Activated naive CD8-positive, alpha-beta T cell treated with anti-CD3 and anti-CD28 coated beads, Interleukin-2, amount 10 ng/mL, durations not matched to agents 7 days and 5 days (primary cell): ENCODE measurements at places on chromosomes 6 and 20. TPM values are rescaled to one million over a fixed set of nuclear protein-coding genes. Genes with fewer than 3 reads are reported as not detected.

DNA sequence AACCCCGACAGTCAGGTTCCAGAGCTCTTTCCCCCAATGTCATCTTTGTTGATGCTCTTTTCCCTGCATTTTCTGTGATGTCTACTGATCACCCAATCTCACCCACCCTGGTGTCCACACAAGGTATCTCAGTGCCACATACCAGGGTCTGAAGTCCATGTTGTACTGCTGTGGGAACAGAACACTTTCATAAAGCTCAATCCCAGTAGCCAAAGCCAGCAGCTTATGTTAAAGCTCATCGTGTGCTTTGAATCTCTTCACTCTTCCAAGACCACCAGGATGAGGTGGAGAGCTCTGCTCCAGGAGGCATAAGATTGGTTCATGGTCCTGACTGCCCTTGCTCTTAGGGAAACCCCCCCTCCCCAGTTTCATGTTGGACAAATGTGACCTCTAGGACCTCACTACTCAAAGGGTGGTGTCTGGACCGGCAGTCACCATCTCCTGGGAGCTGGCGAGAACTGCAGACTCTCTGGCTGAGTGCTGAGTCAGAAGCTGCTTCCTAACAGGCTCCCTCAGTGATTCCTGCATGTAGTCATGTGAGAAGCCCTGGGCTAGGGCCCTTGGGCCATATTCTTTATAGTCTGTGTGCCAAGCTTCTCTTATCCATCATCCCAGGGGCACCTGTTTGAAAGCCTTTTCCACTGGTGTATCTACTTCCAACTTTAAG lies 13.4 kb upstream of the CPNE5 start:
- no peak for DNase-seq

GRCh38 chr6:4808396-4808795 lies 32.2 kb downstream of the CDYL start:
- no peak for DNase-seq

DNA sequence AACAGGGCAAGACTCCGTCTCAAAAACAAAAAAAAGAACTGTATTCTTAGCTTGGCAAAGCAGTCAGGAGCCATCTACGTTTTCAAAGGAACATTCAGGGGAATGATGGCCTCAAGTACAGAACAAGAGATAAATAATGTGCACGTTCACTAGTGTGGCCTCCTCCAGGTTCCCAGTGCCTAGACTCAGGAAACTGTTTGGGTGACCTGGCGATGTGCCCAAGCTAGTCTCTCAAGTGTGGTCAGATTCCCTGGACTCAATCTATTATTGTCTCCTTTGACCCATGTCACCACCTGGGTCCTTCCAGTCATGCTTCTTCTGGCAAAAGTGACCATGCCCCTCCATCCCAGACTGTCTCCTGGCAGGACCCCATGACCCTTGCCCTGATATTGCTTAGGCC lies 23.7 kb downstream of the TRAF3IP2 start:
- no peak for DNase-seq

- DNase-seq: no peak
These were observed 356.0 kb downstream of the BMP2 start for GRCh38 chr20:7123457-7123856.

- peak; percentile 53 for DNase-seq
These were observed 7.7 kb upstream of the ZNF334 start for GRCh38 chr20:46520976-46521579.

DNA sequence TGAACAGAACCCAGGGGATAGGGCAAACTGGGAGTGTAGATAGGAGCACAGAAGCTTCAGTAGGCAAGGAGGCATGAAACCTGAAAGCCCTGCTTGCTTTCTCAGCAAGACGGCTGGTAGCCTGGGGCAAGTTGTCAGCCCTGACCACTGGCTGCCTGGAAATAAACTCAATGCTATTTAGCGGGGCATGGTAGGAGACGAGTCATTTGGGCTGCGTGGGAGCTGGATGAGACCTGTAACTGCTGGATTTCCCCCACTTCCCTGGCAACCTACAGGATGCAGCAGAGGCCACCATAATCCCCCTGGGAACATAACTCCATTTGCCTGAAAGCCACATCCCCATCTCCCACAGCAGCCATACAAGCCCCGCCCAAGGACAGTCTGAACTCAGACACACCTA lies 332.6 kb upstream of the TBX18 start:
- no peak for DNase-seq

DNA sequence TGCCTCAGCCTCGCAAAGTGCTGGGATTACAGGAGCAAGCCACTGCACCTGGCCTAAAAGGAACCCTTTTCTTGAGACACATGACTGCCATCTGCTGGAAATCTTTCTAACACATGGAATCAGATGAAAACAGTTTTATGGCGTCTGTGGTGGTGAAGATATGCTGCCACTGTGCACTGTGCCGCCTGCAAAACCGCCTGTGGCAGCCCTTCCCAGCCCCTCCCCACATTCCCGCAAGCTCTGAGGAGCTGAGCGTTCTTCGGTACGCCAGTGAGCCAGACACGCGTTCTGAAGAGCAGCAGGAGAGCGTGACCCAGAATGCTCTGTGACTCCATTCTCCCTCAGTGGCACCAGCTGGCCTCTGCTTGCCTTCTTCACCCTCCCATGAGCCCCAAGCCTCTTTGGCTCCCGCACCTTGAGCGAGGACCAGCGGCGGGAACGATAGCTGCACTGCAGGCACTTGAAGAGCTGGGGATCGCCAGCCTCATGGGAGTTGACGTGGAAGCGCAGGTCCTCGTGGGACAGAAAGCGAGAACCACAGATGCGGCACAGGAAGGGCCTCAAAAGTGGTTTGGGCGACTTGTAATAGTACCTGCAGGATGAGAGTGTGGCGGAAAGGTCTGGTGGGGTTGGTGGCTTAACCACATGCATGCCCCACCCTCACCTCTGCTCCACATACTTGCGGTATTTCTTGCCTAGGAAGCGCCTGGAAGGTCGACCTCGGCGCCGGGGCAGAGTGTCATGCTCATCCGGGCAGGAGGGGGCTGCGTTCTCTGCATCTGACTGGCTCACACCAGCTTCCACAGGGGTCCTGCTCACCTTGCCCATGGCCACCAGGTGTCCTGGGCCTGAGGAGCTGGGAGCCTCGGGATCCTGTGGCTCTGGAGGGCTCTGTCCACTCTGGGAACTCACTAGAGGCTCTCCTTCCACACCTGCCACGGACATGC lies 8.7 kb downstream of the ZNF335 start:
- no peak for DNase-seq

- DNase-seq: no peak
These were observed 50.7 kb upstream of the TNFRSF21 start for GRCh38 chr6:47360388-47360787.

DNA sequence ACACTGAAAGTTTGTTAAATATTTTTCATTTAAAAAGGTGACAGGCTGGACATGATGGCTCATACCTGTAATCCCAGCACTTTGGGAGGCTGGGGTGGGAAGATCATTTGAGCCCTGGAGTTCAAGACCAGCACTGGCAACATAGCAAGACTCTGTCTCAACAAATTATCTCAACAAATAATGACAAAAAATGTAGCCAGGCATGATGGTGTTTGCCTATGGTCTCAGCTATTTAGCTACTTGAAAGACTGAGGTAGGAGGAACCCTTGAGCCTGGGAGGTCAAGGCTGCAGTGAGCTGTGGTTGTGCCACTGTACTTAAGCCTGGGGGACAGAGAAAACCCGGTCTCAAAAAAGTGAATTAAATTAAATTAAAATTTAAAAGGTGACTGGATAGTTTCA lies 56.0 kb upstream of the C6orf118 start:
- no peak for DNase-seq

GRCh38 chr6:157323966-157324300 lies 614 bp upstream of the TMEM242 start:
- DNase-seq: peak; percentile 60

GRCh38 chr20:20225325-20226043 lies 142.4 kb upstream of the INSM1 start:
- no peak for DNase-seq

DNA sequence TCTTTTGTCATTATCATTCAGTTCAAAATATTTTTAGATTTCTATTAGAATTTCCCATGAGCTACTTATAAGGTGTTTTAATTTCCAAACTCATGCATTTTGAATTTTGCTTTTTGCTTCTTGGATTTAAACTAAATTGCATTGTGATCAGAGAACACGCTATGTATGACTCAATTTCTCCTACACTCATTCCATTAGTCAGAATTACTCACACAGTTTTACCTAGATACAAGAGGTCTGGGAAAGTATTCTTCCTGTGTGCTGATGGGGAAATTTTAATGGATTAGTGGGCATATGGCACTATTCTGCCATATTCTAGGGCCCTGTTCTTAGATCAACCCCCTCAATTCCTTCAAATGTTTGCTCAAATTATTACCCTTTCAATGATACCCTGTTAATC lies 49.9 kb upstream of the BMP5 start:
- no peak for DNase-seq

DNA sequence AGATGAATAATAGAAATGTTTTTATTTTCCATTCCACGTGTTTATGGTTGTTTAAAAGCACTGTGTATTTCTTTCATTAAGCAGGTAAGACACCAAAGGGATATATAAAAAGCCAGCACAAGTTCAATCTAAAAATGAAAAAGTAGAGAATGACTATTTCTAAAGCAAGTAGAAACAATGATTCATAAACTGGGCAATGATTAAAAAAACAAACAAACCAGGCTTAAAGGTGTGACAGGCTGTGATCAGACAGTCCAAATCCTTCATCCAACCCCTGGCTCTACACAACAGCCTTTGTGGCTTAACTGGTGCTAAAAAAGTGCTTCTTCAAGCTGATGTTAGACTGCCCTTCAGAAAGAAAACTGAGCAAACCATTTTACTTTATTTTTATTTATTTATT lies 45.7 kb upstream of the TSHZ2 start:
- no peak for DNase-seq

The RTEL1 gene
- 41.3 TPM for total RNA-seq

The SLCO4A1 gene
- 57.5 TPM for total RNA-seq

The TSHZ2 gene
- total RNA-seq: 0.54 TPM

The CST9 gene
- total RNA-seq: not detected

The SAMHD1 gene
- total RNA-seq: 229 TPM

The CST9L gene
- not detected for total RNA-seq

The FOXC1 gene
- not detected for total RNA-seq

The ZSCAN16 gene
- total RNA-seq: 6.9 TPM

The KIF25 gene
- total RNA-seq: not detected

The CFB gene
- total RNA-seq: 1.2 TPM
